Amygdala (tissue), 56 donors: ENCODE measurements at places on chromosomes 1 and 21.

DNA sequence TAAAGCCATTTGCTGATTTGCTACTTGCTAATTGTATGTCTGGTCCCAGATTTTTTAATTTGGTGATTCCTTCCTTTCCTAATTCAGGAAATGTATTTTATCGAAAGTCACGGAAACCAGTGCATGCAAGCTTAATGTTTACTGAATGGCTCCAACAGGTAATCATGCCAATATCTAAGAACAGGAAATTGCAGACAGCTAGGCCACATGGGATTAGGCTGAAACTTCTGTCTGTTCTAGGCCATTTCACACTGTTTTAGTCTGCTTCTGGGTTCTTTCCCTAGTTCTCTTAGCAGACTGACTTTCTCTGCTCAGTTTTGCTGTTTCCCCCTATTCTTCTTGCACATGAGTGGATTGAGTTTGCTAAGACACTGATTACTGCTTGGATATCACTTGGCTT lies 111.4 kb downstream of the NTNG1 start:
- no peak for DNase-seq

- no peak for DNase-seq
These were observed 99.6 kb upstream of the RGS1 start for GRCh38 chr1:192475970-192476369.

- DNase-seq = no peak
These were observed 1.2 kb downstream of the GPR52 start for GRCh38 chr1:174448974-174449373.

DNA sequence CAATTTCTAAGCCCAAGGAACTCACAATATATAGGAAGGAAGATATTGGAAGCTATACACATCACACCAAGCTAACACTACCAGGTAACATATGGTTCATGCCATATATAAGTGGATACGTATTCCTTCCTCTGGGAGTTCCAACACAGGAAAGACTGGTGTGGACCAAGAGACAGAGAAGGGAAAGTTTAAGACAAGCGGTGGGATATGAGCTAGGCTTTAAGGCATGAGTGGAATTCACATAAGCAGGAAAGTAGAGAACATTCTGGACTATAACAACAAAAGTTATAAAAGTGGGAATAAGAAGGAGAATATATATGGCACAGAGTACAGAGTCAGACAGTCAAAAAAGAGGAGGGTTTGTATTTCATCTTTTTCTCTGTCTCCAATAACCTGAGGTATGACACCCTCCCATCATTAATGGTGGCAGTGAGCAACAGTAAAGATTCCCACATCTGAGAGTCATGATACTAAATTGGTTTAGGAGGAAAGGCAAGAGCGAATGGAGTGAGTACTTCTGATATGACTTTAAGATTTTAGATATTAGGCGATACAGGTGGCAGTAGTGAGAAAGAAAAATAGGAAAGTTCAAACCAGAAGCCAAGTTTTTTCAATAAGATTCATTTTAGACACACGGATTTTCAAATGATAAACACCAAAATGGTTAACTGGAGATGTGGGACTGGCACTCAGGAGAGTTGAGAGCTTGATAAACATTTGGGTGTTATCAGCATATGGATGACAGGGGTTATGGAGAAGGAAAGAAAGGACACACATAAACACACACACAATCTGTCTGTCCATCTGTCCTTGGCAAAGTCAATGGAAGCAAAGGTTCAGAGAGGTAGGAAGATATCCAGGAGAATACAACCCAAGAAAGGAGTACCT lies 87.4 kb upstream of the TTC39A start:
- DNase-seq = no peak

DNA sequence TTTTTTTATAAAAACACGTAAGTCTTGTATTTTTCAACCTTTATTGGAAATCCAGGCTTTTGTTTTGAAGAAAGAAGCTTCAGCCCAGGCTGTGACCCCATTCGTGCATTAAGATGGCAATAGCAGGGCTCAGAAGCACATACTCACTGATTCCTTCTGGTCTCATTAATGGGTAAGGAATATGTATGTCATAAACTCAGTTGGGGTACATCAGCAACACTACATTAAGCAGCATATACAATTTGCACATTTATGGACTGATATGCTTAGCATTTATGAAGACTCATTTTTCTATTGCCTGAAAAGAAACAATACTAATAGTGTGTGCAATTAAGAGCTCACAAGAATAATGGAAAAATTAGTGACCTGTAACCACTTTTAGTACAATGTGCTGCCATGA lies 945.4 kb upstream of the PRMT6 start:
- no peak for DNase-seq

DNA sequence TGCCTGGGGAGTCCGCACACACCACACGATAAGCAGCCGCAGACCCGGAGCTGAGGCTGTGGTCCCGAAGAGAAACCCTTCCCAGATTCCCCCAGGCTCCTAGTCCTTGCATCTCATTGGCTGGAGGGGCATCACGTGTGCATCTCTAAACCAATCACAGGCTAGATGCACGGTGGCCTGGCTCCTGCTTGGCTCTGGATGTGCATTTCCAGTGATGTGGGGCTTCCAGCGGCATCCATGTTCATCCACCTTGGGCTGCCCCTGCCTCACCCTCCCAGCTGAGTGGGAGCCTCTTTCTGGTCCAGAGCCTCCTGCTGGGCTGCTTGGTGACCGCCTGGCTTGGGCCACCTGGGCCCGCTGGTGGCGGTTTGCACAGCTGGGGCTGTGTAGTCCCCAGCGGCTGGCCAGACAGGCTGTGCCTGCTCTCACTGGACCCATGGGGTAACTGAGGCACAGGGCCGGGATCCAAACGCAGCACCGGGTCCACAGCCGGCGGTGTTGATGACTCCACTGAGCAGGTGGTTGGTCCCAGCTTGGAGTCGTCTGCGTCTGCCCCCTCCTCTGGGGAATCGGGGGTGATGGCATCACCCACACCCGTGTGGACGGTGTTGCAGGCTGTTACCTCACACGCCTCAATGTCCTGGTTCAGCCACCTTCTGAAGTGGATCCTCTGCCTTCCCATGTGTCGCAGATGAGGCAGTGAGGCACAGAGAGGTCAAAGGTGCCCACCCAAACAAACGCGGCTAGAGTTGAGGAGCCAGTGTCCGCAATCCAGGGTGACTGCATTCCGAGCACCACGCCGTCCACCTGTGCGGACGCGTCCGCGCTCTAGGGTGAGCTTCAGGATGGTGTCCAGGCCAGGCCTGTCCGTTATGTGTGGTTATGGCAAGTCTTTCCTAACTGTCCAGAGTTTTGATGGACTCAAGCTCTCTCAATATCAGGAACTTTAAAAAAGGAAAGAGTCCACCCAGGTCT lies 41.3 kb downstream of the COL6A1 start:
- DNase-seq = no peak

- no peak for DNase-seq
These were observed 288.5 kb upstream of the SNX7 start for GRCh38 chr1:98373056-98373455.

DNA sequence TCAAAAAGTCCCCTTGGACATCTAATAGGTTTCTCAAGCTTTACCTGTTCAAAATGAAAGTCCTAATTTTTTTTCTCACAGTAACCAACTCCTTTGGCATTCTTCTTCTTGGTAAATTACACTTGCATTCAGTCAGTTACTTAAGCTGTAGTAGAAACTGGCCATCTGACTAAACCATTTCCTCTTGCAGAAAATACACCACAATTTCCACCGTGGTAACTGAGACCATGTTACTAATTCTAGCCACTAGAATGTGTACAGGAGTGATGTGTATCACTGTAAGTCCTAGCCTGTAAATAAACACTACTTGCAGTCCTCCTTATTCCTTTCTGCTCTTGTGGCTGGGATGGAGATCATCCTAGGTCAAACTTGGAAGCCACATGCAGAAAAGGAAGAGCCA lies 965.4 kb upstream of the TMPRSS15 start:
- DNase-seq = no peak
